A549 treated with CpdA at 1 μM for 4 hours (cell line): ENCODE measurements at places on chromosomes 4 and X. TPM values are rescaled to one million over a fixed set of nuclear protein-coding genes. Genes with fewer than 3 reads are reported as not detected.

Gene ACTRT1
- not detected in 5 replicates for total RNA-seq

Gene CT47B1
- total RNA-seq, result not detected in 5 replicates

Gene SERTM2
- total RNA-seq, result not detected in 5 replicates

Gene GRXCR1
- not detected in 5 replicates for total RNA-seq

Gene SHROOM2
- 0.24 to 0.44 TPM (median 0.30 TPM) in 5 replicates for total RNA-seq

Gene DMRTC1
- total RNA-seq, result 0.09 TPM in 1 of 5 replicates, not detected in the others

Gene MAP3K15
- 1.8 to 2.2 TPM (median 2.1 TPM) in 5 replicates for total RNA-seq

Gene HERC5
- 3.8 to 5.4 TPM (median 4.2 TPM) in 5 replicates for total RNA-seq

Gene STOX2
- total RNA-seq, result 2.1 to 3.5 TPM (median 2.5 TPM) in 5 replicates

Gene EXOC1
- total RNA-seq, result 12.9 to 18.7 TPM (median 14.6 TPM) in 5 replicates

Gene CT45A5
- total RNA-seq, result 0.05 TPM in 1 of 5 replicates, not detected in the others

Gene MGAT4D
- total RNA-seq, result not detected in 5 replicates

Gene PLAC8
- total RNA-seq, result 0.93 to 1.3 TPM (median 1.0 TPM) in 5 replicates

Gene USP46
- 6.9 to 8.7 TPM (median 7.5 TPM) in 5 replicates for total RNA-seq

Gene UBA6
- 12.1 to 21.5 TPM (median 20.3 TPM) in 5 replicates for total RNA-seq

Gene REPS2
- total RNA-seq, result 0.42 to 0.87 TPM (median 0.79 TPM) in 5 replicates

Gene GBA3
- total RNA-seq, result not detected in 5 replicates

Gene ESX1
- 0.09 TPM in 1 of 5 replicates, not detected in the others for total RNA-seq

Gene CXorf49
- not detected in 5 replicates for total RNA-seq

Gene ARX
- total RNA-seq, result 0.27 to 0.37 TPM (median 0.35 TPM) in 5 replicates

Gene IL15
- 9.5 to 11.2 TPM (median 10.1 TPM) in 5 replicates for total RNA-seq

Gene ZAR1
- 0.09 to 0.10 TPM in 2 of 5 replicates, not detected in the others for total RNA-seq

Gene MFAP3L
- 3.4 to 6.2 TPM (median 4.6 TPM) in 5 replicates for total RNA-seq

Gene TRAM1L1
- 0.51 to 1.0 TPM (median 0.65 TPM) in 5 replicates for total RNA-seq

Gene MAGEA10
- total RNA-seq, result 0.02 TPM in 1 of 5 replicates, not detected in the others
